ENCODE measurements at places on chromosomes 2 and 18.

DNA sequence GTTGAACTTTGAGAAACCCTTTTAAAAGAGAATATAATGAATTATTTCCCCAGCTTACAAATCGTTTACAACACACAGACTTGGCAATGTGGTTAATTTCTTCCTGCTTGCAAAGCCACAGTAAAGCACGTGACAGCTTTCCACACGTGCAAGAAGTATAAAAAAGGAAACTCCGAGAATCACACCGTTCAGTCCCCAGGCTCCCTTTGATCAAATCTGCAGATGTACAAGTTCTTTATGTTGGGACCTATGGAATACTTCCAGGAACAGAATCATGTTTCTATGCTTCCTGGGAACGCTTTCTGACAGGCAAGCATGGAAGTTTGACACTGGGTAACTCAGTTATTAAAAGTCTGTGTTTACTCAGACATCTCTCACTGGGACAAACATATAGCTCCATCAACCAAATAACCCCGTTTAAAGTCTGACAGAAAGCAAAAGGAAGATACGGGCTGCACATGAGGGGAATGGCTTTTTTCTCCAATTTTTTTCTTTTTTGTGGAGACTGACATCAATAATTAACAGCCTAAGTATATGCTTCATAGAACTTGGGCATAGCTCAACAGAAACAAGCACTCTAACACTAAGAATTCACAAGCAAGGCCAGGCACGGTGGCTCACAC is 134.8 kb downstream of the EIPR1 start:
- DNase-seq: no peak

- DNase-seq: no peak
These were observed 164.5 kb downstream of the RBM43 start for GRCh38 chr2:151097128-151097527.

- DNase-seq: no peak
These were observed 371.7 kb upstream of the MEX3C start for GRCh38 chr18:51569153-51569552.

DNA sequence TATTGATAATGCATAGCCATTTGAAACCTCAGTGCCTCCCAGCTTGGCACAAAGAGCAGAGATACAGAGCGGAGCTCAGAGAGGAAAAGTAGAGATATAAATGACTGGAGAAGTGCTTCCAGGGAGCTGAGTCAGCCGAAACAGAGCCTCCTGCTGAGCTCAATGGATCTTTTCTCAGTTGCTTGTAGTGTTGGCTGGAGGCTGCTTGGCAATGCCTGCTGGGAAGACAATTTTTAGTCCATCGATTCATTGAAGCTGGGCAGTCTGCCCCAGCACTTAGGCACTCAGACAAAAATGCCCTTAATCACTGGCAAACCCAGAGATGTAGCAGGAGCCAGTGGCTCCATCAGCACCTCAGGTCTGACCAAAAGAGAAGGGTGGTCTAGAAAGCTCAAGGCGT is 81.3 kb upstream of the SETBP1 start:
- DNase-seq: no peak

GRCh38 chr2:170087413-170087793 is 90.5 kb upstream of the MYO3B start:
- DNase-seq: no peak

- peak; percentile 19 for DNase-seq
These were observed 112.9 kb downstream of the THADA start for GRCh38 chr2:43482961-43483360.

GRCh38 chr2:188534875-188535274 is 243.2 kb downstream of the GULP1 start:
- DNase-seq: no peak

DNA sequence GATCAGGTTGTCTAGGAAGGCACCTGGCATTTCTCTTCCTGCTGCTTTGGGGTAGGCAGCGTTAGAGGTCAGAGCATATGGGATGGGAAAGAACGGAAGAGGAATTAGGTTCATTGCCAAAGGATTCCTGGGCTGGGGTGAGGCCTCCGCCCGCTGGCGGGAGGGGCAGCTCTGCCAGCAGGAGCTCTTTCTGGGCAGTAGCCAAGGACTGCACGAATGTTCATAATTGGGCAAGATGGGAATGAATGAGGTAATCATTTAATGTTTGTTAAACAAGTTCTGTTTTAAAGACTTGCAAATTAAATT is 253.9 kb downstream of the AGAP1 start:
- DNase-seq: no peak

DNA sequence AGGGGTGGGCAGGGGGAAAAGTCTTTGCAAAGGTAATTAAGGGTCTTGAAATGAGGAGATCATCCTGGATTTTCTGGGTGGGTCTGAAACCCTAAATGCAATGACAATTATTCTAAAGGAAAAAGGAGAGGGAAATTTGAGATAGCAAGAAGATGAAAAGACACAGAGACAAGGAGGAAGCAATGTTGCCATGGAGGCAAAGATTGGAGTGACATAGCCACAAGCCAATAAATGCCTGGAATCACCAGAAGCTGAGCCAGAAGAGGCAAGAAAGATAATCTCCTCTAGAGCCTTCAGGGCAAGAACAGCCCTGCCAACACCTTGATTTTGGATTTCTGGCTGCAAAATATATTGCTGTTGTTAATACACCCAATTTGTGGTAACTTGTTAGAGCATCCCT is 1246.3 kb upstream of the PIK3C3 start:
- DNase-seq: no peak

DNA sequence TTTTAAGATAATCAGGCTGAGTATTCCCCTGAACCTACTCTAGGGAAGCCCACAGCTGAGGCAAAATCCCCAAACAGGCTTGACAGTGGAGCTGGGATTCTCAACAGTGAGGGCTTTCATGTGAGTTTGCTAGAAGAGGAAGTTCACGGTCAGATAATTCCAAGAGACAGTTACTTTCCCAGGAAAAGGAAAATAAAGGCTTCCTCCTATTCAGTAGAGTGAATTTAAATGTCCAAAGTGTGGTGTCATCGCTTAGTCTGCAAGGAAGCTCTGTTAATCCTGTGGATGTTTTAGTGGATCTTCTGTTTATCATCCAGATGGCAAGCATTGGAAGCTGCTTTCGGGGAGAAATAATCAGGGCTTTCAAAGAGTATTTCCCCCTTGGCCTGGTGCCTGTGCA is 119.8 kb downstream of the RPIA start:
- no peak for DNase-seq

DNA sequence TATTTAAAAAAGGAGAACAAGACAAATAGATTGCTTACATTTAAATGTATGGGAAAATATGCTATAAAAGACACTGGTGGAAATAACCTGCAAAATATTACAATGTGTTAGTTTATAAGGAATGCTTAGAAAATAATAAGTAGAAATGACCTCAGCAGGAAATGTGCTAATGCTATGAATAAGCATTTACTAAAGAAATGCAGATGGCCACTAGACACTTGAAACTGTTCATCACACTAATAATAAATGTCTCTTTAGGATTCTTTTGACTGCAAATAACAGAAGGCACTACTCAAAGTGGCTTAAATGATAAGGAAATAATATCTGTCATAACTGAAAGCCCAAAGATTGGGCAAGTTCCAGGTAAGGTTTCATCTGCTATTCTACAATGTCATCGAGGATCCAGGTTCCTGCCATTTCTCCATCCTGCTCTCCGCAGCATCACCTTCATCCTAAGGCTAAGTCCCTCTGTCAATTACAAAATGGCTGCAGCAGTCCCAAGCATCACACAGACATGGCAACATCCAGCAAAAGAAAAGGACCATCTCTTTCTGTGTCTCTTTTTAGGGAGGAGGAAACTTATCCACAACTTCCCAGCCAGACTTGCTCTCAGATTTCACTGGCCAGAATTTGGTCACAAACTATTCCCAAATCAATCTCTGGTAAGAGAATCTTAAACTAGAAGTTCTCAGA is 21.9 kb downstream of the METTL8 start:
- no peak for DNase-seq

DNA sequence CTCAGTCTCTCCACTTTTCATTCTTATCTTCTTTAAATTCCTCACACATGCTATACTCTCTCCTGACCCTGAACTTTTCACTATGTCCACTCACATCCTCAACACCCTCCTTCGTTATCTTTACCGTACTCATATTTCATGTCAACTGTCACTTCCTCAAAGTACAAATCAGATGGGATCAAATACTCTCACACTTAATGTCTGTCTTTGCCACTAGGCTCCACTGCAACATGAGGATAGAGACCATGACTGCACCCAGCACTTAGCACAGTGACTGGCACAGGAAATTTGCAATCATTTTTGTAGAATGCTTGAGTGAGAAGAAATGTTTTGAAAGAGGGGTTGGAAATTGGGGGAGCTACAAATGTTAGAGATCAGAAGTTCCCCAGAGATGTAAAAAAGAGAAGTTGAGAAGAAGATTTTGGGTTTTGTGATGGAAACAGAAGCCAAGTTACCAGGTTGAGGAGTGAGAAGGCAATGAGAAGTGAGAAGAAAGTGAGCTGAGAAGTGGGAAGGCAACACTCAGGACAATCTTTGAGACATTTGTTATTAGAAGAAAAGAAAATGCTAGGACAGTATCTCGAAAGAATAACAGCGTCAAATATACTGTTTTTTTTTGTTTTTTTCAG is 87.0 kb downstream of the CCDC141 start:
- DNase-seq: no peak

DNA sequence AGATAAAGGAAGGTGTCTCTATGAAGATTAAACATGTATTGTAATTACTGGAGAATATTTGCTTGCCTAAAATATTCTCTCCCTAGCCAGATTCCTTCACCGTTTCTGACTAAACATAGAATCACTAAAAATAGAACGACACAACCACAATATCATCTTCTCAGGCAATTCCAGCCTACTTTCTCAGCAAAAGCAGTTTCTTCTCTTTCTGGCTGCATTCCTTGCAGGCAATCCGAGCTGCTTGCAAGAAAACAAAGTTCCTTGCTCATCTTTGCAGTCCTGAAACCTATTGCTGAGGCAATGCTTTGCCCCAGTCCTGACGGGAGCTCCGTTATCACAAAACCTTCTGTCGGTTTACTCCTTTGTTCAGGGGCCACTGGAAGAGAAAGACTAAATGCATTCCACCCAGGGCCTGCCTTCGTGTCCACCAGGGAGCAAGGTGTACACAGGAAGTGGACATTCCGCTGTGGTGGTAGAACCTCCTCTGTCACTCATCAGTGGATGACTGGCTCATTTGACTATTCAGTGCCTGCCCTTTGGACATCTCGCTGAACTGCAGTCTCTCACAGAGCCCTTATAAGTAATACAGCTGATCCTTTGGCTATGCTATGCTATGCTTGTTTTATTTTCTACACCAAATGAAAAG is 239.2 kb upstream of the DOK6 start:
- DNase-seq: no peak

DNA sequence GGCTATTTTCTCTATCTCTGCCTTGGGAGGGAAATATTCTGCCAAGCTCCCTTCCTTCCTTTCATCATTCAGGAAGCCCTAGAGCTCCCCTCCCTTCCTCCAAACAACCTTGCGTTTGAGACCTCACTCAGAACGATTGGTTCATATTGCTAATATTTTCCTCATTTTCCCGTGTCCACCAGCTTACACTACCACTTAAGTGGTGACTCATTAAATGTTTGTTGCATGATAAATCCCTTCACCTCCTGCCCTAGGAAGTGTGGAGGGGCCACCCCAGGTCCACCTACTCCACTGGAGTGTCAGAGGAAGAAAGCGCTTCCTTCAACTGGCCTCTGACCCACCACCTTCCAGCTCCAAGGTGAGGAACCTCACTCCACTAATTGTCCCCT is 2.3 kb upstream of the LPIN2 start:
- DNase-seq: peak; percentile 58

- no peak for DNase-seq
These were observed 24.9 kb downstream of the CCNT2 start for GRCh38 chr2:134943540-134943939.

- DNase-seq: no peak
These were observed 11.3 kb downstream of the TANC1 start for GRCh38 chr2:158979772-158980171.

DNA sequence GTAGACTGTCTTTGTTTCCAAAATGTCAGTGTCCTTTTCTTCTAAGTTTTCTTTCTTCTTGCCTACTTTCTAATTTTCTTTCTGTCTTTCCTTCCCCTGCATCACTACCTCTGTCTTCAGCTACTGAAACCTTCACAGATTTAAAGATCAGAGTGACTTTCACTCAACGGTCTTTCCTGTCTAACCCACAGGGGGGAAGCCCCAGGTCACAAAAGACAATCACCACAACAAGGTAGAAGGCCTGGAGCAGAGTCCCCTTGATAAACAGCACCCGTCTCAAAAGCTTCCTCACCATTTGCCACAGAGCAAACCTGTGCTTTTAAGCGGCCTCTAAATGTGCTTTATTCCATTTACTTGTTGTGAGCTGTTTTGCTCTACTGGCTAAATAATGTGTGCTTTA is 665.4 kb downstream of the BCL11A start:
- DNase-seq: no peak

- DNase-seq: no peak
These were observed 5.3 kb upstream of the MOCOS start for GRCh38 chr18:36181898-36182506.

DNA sequence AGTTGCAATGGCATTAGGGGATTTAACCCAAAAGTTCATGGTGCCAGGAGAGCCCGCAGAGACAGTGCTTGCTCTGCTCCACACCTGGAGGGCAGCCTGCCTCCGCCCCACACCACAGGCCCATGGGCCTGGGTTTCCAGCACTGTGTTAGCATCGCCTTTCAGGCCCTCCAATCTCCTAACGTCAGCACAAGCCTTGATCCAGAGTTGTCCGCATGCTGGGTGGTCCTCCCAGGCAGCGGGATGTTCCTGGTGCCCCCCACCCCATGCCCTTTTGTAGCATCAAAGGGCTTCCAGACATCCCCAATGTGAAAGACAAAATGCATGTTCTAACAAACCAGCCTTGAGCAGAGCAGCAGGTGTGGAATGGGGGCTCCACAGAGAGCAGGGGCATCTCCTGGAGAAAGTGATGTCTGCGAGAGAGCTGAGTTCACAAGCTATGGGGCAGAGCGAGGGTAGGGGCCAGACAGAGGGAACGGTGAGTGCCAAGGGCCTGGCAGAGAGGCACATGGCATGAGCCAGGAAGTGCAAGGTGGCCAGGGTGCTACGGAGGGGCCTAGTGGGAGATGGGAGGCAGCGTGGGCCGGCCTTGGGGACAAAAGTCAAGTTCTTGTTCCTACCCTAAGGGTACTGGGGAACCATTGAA is 119.2 kb downstream of the CYP26B1 start:
- DNase-seq: no peak

- no peak for DNase-seq
These were observed 576 bp upstream of the FSHR start for GRCh38 chr2:49154891-49155290.

- DNase-seq: no peak
These were observed 37.8 kb upstream of the KCNF1 start for GRCh38 chr2:10873790-10874437.

DNA sequence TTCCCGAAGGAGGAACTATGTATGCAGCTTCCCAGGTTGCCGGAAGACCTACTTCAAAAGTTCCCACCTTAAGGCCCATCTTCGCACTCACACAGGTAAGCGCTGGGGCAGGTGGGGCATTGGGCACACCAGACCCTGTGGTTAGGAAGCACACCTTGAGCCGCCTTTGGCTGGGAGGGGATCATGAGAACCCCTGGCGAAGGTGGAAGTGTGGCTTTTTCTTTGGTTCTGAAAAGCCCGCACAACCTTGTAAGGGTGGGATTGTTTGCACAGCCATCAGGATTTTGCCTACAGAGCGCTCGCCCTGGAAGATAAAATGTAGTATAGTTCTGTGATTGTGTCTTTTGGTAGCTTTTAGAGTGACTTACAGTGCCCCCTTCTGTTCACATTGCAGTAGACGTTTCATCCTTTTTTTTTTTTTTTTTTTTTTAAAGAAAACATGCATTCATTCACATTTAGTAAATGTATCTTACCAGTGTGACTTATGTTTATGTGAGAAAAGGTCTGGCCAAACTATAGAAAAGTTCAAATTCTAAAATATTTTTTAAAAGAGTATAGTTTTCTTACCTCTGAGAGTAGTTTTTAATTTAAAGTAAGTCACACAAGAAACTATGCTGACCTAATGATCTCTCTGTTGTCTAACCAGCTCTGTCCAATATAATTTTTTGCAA is 5.3 kb downstream of the KLF11 start:
- DNase-seq: no peak

All from HFF-Myc (cell line).